ENCODE measurements at places on chromosomes 11 and 22.
A peak's percentile ranks its signal among the peaks of the same experiment; 100 is the strongest.

DNA sequence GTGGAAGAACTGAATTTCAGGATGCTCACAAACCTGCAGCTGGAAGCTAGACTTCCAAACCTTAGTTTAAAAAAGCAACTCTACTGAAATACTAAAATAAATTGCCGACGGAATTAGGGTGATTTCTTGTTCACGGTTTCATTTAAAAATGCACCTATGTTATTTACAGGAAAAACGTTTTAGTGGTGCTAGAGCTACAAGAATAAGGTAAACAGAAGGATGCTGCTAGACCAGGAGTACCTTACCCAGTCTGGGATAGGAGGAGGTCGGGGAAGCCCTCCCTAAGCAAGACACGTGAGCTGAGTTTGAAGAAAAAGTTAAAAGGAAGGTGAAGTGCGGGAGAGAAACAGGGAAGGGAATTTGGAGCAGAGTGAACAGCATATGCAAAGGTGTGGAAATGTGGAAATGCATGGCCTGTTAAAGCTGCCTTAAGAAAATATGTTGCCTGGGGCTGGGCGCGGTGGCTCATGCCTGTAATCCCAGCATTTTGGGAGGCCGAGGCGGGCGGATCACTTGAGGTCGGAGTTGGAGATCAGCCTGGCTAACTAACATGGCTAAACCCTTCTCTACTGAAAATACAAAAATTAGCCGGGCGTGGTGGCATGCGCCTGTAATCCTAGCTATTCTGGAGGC is 1.4 kb upstream of the FTH1 start:
- DNase-seq: no peak

DNA sequence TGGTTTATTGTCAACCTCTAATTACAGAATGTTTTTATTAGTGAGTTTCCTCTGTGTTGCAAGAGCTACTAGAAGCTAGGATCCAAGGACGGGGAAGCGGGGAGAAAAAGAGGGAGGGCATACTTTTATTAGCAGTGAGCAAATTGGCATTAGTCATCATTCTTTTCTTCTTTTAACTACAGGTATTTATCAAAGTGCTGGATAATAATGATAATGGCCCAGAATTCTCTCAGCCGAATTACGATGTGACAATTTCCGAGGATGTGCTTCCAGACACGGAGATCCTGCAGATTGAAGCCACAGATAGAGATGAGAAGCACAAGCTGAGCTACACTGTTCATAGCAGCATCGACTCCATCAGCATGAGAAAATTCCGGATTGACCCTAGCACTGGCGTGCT is 179.7 kb upstream of the MTNR1B start:
- DNase-seq: no peak

GRCh38 chr22:27224485-27225374 is 567.3 kb downstream of the MIAT start:
- no peak for DNase-seq

DNA sequence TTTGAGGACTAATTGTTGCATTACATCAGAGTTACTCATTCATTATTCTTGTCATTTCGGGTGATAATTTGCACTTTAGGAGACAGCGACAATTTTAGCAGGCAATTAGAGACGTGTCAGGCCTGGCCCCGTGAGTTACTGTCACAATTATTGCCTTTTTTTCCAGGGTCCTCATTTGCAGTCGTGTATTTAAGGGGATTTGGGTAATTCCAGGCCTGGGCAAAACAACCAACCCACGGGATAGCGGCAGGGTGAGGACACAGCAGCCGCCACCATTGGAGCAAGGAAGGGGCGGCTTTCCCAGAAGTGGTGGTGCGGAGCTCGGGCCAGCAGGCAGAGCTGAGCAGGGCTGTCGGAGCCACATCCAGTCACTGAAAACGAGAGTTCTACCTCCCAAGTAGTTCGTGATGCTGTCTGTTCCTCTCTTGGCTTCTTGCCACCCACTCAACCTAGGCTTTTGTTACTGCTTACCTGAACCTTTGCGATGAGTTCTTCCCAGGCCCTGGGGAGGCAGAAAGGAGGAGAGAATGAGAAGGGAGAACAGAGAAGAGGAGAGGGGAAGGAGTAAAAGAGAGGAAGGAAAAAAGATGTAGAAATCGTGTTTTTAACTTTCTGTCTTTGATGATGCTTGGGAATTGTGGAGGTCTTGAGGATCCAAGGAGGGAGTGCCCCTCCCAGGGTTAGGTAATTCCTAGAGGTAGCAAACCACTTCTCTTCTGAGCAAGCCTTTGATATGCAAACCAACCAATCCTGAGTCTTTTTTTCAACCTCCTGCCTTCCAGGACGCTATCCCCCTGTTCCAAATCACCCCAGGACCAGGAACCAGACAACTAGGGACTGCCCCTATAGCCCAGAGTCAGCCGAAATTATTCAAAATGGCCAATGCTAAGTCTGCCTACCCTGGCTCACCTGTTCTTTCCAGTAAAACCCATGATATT is 236.1 kb downstream of the MIAT start:
- DNase-seq: peak; percentile 92

GRCh38 chr22:29604076-29604360 is 585 bp downstream of the NF2 start:
- no peak for DNase-seq

DNA sequence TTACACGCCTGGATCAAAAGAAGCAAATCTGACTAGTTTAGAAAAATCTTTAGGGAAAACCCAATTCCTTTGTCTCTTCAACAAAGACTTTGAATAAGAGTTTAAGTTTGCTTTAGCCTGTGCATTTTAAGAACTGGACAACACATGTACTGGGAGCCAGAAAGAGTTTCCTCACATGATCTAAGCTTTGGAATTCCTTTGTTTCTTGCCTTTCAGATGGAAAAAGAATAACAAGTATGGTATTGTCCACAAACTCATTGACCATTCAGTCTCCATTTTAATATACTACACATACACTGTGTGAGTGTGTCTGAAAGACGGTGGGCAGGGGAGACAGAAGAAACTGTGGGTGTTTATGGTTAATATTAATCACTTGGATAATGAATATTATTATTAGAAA is 205.6 kb downstream of the MAML2 start:
- DNase-seq: no peak

DNA sequence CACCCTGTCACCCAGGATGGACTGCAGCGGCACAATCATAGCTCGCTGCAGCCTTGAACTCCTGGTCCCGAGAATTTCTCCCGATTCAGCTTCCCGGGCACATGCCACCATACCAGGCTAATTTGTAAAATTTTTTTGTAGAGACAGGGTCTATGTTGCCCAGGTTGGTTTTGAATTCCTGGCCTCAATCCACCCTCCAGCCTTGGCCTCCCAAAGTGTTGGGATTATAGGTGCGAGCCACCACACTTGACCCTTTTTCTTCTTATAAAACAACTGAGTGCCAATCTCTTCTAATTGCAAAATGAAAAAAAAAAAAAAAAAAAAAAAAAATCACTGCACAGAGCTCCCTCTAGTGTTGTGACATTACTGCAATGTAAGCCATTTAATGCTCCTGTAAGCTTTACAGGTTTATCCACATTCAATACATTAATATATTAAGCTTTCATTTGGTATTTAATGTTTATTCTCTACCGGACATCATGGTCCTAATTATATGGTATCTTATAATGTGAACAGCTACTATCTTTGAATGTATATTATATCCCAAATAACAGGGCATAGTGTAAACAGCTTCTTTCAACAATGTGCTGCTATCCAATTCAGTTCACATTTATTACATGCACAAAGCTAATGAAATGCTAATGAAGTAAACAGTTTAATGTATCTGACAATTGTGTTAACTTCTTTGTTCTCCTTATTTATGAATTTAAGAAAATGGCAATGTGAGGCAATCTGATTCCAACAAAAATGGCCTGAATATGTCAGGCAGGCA is 44.6 kb downstream of the COPB1 start:
- DNase-seq: no peak

DNA sequence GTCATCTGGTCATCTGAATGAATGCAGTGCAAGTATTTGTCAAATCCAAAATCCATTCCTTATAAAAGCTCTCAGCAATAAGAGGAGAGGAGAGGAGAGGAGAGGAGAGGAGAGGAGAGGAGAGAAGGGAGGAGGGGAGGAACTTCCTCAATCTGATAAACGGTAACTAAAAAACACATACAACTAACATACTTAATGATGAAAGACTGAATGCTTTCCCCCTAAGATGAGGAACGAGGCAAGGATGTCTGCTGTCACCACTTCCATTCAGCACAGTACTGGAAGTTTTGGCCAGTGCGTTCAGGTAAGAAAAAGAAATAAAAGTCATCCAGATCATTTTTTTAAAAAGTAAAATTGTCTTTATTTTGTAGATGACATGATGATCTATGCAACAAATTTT is 80.4 kb downstream of the CD82 start:
- DNase-seq: no peak
